ENCODE measurements at places on chromosomes 16 and 17.
A peak's percentile ranks its signal among the peaks of the same experiment; 100 is the strongest.

DNA sequence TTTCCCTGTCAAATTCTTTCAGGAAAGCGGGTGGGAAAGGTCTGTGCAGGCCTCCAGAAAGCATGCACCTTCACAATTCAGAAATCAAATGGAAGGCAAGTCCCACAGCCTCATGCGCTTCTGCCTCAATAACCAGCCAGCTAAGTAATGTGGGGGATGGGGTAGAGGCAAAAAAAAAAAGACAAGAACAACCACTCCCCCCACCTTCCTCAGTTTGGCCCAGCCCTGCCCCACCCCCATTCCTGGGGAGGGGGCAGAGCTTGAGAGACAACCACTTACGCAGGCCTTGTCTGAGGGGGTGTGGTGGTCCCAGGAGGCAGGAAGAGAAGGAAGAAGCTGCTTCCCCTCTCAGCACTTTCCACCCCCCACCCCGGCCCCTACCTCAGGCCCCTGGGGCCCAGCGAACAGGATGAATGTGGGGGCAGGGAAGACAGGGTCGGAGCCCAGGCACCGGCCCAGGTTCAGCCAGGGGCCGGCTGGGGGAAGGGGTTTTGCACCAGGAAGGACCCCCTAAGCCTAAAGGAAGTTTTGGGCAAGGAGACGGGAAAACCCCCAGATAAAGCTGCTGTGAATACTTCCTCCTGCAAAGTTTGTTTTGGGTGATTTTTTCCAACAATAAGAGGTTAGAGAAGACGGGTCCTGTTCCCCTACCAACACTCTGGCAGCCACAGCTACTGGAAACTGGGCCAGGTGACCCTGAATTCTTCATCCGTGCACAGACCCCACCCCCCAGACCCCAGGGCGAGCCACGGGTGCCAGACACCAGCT is 1.2 kb downstream of the JUP start:
- DNase-seq, result no peak

- no peak for DNase-seq
Observed at GRCh38 chr16:57042157-57043111, 49.9 kb upstream of the CPNE2 start.

- DNase-seq, result no peak
Observed at GRCh38 chr16:84844559-84845495, 25.0 kb downstream of the CRISPLD2 start.

DNA sequence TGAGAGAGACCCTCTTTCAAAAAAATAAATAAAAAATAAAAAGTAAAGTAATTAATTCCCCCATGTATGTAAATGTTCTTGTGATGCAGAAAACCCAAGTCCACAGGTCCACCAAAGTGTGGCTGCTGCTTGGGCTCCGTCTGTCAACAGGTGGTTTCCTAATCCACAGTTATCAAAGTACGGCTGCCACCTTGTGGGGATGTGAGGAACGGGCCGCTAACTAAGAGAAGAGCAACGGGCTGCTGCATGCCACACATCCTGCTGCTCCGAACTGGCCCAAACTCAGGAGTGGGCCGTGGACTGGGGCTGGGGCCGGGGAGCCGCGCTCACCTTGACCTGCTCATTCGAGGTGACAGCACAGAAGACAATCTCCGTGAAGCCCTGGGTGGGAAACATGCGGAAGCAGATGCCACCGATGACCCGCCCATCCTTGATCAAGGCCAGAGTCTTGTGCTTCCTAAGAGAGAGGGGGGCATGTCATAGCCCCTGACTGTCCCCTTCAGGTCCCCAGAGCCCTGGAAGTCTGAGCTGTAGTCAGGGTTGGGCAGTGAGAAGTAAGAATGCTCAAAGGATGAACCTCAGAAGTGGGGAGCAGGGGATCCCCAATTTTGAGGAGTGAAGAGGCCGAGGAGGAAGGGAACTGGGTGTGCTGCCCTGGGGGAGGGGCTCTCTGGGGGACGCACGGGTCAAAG is 4.3 kb downstream of the KAT2A start:
- DNase-seq, result peak; percentile 42

- no peak for DNase-seq
Observed at GRCh38 chr16:24491731-24492130, 47.6 kb upstream of the RBBP6 start.

- no peak for DNase-seq
Observed at GRCh38 chr16:4321286-4322120, 5.6 kb downstream of the GLIS2 start.

DNA sequence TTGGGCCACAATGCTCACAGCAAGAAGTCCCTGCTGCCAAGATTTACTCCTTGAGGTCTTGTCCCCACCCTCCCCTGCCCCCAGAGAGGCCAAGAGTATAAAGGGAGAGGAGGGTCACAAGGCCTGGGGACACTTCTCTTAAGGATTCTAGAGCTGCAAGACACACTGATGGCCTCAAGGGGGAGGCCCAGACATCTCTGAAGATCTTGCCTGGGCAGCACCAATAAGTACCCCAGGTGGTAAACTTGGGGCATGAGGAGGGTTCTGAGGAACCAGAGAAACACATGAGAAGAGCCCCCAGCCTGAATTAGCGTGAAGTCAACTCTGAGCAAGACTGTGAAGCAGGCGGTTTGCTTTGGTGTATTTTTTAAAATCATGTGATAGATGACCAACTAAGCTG is 26.8 kb upstream of the MTMR4 start:
- no peak for DNase-seq

DNA sequence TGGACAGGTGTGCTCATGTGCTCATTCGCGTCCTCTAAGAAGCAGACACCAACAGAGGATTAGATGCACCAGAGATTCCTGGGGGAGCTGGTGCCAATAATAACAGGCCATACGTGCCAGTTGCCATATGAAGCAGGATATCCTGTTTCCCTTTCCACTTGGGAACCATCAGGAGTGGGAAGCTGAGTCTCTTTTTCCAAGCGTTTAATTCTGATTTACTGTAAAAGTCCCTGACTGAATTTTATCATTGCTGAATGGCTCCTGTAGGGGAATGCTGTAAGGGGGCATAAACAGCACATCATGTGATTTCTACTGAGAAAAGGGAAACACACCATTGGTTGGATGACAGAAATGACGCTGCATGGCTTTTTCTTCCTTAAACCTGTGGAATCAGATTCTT is 113.3 kb downstream of the IRF8 start:
- DNase-seq, result no peak

DNA sequence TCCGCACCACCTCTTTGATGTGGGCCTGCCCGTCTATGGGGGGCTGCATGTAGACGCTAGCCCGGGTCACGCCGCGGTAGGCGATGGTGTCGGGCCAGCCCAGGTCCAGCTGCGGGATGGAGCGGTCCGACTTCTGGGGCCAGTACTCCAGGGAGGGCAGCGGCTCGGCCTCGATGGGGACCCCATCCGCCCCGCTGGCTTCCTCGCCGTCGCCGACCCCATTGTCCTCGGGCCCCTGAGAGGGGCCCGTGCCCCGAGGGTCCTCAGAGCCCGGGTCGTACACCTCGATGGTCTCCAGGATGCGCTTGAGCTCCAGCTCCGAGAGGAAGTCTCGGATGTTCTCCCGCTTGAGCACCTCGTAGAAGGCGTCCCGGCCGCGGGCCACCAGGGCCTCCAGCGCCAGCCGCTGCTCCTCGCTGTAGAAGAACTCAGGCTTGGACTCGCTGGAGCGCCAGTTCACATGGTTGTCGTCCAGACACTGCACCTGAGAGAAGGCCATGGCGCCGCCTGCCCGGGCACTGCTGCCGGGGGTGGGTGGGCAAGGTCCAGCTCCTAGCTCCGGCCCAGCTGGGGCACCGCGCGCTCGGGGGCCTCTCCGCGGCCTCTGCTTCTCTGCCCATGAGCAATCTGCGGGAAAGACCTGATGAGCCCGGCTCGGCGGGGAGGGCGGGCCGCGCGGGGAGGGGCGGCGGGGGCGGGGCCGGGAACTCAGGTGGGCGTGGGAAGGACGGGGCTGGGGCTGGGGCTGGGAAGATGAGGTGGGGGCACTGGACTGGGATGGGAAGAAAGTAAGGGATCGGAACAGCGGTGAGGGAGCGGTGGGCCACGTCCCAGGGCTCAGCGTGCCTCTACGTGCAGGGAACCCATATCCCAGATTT is 782 bp downstream of the FAM83G start:
- no peak for DNase-seq

DNA sequence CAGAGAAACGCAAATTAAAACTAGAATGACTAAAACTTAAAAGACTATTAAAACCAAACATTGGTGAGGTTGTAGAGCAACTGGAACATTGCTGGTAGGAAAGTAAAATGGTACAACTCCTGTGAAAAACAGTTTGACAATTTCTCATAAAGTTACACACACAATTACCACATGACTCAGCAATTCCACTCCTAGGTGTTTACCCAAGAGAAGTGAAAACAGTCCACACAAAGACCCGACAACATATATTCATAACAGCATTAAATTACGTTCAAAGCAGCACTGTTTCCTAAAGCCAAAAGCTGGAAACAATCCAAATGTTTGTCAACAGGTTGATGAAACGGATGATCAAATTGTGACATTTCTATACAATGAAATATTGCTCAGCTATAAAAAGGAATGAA is 26.5 kb upstream of the ALOX12 start:
- no peak for DNase-seq

DNA sequence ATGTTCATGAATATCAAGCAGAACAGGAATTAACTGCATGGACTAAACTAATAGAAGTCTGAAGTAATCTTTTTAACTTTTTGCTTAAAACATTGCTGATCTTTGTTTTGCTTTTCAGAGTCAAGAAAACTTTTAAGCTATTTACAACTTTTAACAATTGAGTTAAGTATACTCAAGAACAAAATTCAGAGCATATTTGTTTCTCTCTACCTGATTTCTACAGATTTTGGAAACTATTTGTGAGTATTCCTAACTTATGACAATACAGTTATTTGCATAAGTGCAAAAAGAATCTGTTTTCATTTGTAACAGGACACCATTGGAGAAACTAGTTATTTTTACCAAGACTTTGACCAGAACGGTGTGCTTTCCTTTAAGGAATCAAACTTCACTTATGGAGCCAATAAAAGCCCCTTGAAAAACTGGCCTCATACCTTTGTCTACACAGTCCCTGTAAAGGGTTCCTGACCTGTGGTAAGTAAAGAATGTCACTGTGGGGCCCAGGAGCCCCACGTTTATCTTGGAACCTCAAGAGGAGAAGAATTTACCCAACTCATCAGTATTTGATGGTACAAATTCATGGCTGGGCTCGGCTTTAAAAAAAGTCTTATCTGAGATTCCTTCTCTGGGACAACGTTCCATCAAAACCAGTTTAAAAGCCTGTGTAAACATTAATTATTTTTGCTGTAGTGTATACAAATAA is 11.3 kb upstream of the LDHD start:
- DNase-seq, result no peak

DNA sequence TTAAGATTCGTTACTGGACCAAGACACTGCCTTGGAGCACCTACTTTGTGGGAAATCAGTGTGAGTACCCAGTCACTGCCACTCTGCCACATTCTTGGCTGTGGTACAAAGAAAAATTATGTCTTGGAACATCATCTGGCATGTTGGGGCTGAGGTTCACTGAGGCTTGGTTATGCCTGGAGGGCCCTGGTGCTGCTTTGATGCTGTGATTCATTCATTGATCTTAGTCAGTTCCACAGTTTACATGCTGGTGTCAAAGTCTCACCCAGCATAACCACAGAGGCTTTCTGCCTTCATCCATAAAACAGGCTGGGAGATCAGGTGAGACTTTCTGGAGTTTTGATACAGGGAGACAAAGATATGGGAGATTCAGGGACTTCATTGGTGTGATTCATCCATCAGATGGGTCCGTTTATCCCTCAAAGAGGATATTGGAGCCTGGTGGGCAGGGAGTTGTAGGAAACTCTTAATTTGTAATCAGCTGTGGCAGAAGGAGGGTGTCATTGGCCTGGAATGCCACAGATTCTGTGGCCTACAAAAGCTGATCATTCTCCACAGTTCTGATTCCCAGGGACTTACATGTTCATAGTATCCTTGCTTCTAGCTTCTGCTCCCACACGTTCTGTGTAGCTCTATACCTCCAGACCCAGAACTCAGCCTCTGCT is 322.5 kb downstream of the PMP22 start:
- DNase-seq, result no peak

GRCh38 chr17:74964246-74964761 is 8.3 kb downstream of the HID1 start:
- no peak for DNase-seq

- DNase-seq, result no peak
Observed at GRCh38 chr17:57861790-57862693, 12.2 kb upstream of the MRPS23 start.

- DNase-seq, result no peak
Observed at GRCh38 chr17:17122781-17123483, 80.7 kb downstream of the MPRIP start.

DNA sequence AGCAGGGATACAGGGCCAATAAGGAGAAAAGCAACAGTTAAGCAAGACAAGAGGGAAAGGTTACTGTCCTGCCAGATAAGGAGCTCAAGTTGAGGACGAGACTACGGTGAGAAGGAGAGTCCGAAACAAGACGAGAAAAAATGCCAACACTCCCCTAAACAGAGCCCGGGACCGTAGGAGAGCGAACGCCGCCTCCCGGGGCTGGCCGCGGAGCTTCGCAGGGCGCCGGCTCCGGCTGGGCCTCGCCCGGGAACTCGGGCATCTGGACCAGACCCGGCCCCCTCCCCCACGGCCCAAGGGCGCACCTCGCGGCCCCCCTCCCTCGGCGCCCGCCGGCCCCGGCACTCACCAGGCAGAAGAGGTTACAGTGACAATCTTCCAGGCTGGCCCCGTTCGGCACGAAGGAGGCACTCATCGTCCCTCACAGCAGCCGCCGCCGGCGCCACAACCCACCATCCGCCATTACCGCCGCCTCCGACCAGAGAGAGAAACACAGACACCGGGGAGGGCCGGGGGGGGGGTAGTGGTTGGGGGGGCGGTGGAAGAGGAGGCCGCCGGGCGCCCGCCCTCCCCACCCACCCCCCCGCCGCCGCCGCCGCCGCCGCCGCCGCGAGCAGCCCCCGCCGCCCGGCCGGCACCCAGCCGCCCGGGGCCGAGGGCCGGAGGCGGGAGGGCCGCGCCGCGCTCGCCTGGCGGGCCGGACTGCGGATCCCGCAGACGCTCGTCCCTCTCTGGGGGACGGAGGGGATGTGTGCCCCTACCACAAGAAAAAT is at the start of gene MED13:
TSS of gene MED13 (minus strand) at position 488 of the 773 bp plus-strand sequence. CDS start at position 415, 73 bp downstream.
- no peak for DNase-seq

DNA sequence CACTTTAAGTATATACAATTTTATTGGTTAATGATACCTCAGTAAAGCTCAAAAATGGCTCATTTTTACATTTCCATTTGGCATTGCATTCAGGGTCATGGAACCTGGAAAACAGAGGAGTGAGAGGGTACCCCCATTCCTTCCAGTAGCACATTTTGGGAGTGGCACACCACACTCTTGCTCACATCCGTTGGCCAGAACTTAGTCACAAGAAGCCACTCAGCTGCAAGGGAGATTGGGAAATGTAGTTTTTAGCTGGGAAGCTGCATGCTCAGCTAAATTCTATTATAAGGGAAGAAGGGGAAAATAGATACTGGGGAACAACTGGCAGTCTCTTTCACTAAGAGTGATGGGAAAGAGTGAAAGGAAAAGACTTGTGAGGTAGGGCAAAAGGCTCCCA is 102.5 kb upstream of the TMEM97 start:
- no peak for DNase-seq

DNA sequence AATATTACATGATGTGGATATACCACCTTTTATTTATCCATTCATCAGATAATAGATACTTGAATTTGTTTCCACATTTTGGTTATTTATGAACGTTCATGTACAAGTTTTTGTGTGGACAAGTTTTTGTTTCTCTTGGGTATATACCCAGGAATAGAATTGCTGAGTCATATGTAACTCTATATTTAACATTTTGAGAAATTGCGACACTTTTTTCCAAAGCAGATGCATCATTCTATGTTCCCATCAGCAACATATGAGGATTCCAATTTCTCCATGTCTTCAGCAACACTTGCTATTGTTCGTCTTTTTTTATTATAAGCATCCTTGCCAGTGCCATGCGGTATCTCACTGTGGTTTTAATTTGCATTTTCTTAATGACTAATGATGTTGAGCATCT is 93.9 kb downstream of the GSG1L start:
- no peak for DNase-seq

Measured in esophagus squamous epithelium (tissue), 5 donors.